Inflammatory macrophage treated with lipopolysaccharide for 4 hours (primary cell): ENCODE measurements at places on chromosomes 16 and 17.
A peak's percentile ranks its signal among the peaks of the same experiment; 100 is the strongest.

DNA sequence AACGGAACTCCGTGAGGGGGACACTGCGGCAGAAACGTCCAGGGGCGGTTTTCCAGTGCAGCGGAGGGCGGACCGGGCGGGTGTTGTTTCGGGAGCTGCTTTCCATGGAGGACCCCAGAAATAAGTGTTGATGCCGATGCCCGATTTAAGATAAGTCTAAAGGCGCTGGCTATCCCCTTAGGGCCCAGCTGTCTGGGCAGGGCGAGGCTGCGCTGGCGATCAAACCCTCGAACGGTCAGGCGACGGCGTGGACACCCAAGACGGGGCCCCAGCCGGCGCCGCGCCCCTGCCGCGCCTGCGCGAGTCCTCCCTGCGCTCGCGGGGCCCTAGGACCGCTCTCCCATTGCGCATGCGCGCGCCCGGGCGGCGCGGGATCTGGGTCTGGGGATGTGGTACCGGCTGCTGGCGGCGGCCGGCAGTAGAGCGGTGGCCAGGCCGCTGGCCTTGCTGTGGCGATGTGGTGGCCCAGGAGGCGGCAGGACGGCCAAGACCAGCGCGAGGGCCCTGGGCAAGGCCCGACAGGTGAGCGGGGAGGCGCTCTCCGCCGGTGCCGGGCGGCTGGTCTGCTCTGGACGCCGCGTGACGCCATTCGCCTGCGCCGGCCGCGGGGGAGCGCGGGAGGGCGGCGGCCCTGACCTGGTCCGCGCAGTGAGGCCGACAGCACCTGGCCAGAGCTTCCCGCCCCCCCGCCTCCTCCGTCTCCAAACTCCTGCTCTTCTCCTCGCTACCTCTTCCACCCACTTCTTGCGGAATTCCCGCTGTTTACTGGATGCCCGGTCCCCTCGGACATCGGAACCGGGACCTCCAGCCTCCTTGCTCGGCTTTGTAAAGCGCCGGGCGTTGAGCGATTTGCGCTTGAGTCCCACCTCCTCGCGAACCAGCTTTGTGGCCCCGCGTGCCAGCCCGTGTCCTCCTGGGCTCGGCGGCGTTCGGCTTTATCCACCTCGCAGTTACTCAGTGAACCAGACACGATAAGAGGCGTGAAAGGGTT, 24.0 kb downstream of the DEF8 start:
- DNase-seq: peak; percentile 94

DNA sequence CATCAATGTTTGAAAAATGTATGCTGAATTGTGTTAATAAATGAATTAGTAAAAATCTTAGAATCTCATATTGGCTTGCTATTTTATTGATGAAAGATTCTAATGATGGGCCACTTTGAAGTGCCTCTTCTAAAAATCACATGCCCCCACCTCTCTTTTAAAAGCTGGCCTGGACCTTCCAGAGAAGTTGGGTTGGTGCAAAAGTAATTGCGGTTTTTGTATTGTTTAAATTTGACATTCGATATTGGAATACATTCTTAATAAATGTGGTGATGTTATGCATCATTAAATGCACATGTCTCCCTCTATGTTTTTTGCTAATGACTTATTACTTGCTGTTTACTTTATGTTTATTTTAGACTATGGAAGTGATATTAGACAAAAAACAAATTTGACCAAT, 314.6 kb upstream of the C16orf82 start:
- DNase-seq: no peak

DNA sequence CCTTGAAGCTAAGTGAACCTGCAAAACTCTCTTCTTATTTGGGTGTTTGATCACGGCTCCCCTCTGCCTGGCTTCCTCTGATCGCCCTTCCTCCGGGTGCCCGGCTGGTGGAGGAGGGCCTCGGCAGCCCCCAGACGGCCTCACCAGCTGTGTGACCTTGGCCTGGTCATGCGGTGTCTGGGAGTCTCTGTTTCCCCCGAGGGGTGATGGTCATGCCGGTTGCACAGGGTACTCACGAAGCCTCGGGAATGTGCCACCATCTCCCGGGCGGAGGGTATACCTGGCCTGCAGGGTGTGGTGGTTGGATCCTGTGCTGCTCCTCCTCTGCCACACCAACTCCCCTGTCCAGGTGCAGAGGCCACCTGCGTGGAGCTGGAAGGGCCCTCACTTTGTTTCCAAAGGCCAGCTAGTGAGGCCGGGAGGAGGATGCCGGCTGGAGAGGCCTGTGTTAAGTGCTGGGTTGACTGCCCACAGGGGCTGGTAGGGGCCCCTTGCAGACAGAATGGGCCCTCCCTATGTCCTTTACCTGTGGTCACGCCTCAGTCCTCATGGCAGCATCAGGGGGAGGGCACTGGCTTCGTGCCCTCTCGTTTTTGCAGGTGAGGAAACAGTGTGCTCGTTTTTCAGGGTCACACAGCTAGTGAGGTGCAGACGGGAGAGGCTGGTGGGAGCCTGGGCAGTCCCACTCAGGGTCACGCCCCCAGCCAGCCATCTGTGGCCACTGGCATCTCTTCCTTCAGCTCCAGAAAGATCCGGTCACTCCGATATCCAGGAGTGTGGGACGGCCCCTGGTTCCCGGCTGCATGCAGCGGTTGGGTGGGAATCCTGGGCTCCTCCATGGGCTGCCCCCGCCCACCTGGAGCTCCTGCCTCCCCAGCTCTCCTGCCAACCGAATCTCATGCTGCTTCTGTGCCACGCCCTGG, 148.5 kb upstream of the GSE1 start:
- DNase-seq: no peak

DNA sequence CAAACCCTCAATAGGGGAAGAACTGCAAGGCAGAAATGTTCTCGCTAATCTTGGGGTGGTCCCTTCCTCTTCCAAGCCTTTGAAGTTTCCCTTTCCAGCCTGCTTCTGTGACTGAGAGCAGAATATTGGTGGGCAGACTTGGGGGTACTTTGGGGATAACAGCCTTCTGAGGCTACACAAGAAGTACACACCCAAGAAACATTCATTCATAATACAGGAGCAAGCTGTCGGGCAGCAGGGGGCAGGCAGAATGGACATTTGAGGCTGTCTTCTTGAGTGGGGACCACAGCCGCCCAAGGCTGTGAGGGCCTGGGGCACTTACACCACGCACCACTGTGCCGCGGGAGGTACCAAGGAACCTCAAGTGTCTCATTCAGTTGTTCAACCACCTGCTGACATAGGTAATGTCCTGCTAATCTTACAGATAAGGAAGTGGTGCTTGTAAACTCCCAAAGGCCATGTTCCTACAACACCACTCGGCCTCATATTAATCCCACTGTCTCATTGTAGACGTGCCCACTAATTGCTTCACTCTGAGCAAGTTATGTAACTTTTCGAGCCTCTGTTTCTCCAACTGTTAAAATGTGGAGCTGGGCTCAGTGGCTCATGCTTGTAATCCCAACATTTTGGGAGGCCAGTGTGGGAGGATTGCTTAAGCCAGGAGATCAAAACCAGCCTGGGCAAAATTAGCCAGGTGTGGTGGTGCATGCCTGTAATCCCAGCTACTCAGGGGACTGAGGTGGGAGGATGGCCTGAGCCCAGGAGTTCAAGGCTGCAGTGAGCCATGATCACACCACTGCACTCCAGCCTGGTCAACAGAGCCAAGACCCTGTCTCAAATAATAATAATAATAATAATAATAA, 2.5 kb upstream of the MRPS23 start:
- no peak for DNase-seq

- no peak for DNase-seq
Measured at GRCh38 chr16:86955136-86955855, 361.9 kb downstream of the C16orf95 start.

GRCh38 chr17:58415371-58416055, 1.8 kb downstream of the RNF43 start:
- peak; percentile 23 for DNase-seq

DNA sequence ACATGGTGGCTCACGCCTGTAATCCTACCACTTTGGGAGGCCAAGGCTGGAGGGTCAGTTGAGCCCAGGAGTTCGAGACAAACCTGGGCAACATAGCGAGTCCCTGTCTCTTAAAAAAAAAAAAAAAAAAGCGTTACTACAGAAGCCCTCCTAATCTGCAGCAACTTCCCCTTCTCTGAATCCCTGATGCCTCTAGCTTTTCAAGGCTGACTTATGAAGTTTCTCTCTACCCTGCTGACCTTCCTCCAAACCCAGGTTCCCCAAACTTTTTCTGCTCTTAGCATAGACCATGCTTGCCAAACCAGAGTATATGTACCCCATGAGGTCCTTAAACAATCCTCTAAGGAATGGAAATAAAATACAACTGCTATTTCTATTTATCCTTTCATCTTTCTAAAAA, 16.4 kb downstream of the LYRM1 start:
- peak; percentile 49 for DNase-seq

GRCh38 chr17:16913463-16913862, 58.5 kb downstream of the TNFRSF13B start:
- no peak for DNase-seq

DNA sequence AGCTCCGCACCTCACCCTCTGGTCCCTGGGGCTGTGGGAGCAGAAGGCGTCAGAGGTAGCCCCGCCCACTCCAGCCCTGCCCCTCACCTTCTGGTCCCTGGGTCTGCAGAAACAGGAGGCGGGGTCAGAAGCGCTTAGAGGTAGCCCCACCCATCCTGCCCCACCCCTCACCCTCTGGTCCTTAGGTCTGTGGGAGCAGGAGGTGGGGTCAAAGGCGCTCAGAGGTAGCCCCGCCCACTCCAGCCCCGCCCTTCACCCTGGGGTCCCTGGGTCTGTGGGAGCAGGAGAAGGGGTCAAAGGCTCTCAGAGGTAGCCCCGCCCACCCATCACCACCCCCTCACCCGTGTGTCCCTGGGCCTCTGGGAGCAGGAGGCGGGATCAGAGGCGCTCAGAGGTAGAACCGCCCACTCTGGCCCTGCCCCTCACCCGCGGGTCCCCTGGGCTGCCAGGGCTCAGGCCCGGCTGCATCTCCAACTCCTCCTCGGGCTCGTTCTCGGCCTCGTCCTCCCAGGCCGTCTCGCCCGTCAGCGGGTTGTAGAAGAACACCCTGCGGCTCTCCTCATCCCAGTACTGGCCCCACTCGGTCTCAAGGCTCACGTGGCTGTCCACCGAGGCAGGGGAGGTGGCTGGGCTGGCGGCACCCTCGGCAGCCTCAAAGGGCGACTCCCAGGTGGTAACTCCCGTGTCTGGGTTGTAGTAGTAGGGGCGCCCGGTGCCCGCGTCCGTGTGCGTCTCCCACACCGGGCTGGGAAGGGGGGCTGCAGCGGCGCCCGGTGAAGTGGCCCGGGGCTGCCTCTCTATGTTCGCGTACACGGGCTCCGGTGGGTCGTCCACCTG, 27.2 kb downstream of the ARHGAP27 start:
- DNase-seq: no peak

DNA sequence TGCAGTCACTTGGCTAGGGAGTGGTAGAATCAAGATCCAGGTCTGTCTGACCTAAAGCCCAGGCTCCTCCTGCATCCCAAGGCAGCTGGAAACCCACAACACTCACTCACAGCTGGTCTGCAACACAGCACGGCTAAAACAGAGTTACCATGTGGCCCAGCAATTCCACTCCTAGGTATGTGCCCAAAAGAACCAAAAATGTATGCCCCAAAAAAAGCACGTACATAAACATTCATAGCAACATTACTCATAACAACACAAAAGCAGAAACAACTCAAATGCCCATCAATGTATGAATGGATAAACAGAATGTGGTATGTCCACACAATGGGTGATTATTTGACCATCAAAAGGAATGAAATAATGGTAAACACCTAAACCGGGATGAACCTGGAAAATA, 8.9 kb downstream of the TVP23A start:
- DNase-seq: no peak

DNA sequence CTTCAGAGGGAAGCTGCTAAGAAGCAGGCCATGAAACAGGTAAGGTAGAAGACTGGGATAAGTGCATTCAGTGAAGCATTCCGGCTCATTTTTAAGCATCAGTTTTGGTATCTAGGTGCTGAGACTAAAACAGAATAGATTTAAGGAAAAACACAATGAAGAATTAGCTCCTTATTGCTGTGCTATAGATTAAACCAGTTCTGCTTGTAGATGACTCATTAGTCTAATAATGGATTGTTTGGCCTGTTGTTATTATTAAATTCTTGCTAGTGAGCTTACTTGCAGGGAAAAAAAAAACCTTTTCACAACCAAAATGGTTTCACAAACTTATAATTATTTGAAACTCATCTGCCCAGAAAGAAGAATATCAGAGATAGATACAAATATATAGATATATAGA, 55.9 kb downstream of the NSRP1 start:
- DNase-seq: no peak

- peak; percentile 24 for DNase-seq
Measured at GRCh38 chr17:76408037-76408849, 23.8 kb downstream of the SPHK1 start.

DNA sequence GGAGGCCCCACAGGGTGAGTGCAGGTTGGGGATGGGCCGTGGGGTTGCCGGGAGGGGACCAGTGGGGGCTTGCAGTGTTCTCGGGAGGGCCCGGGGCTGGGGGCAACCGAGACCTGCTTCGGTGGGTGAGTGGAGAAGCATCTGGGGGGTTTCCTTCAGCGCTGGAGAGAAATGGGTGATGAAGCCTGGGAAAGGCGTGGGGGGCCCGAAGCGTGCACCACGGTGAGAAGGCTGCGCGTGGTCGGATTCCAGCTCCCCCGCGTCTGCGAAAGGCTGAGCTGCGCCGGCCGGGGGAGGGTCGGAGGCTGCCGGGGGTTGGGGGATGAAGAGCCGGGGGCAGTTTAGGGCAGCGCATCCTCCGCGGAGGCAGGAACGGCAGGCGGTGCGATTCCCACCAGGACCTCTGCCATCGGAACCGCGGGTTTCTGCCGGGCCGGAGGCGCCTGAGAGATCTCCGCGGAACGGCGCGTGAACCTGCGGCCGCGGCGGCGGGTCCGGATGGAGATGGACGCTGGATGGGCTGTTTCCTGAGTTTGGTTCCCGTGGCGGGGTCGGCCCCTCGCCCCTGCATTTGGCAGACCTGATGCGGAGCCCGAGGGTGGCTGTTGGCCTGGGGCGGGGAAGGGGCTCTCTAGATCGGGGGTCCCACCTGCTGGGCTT, 6.9 kb upstream of the SSTR5 start:
- DNase-seq: no peak

- DNase-seq: no peak
Measured at GRCh38 chr17:53017227-53017626, 805.5 kb upstream of the KIF2B start.

- DNase-seq: no peak
Measured at GRCh38 chr17:36768394-36768793, 167.0 kb downstream of the MRM1 start.

GRCh38 chr17:2453325-2453724, 52.5 kb upstream of the MNT start:
- no peak for DNase-seq

- no peak for DNase-seq
Measured at GRCh38 chr16:68202091-68202519, 33.8 kb downstream of the ESRP2 start.

GRCh38 chr16:66701516-66701915, 5.0 kb upstream of the CMTM4 start:
- no peak for DNase-seq
